Fibroblast of skin of right quadriceps (primary cell): ENCODE measurements at places on chromosomes 1 and 21.
A peak's percentile ranks its signal among the peaks of the same experiment; 100 is the strongest.

- DNase-seq, result peak; percentile 97
These were observed 896.3 kb downstream of the TTLL7 start for GRCh38 chr1:83102630-83103071.

GRCh38 chr1:156926175-156926574 lies 5.7 kb downstream of the LRRC71 start:
- peak; percentile 88 for DNase-seq

GRCh38 chr1:235841938-235842545 lies 24.7 kb downstream of the LYST start:
- DNase-seq, result no peak

- DNase-seq, result no peak
These were observed 4.7 kb upstream of the SPRR3 start for GRCh38 chr1:152996633-152997400.

DNA sequence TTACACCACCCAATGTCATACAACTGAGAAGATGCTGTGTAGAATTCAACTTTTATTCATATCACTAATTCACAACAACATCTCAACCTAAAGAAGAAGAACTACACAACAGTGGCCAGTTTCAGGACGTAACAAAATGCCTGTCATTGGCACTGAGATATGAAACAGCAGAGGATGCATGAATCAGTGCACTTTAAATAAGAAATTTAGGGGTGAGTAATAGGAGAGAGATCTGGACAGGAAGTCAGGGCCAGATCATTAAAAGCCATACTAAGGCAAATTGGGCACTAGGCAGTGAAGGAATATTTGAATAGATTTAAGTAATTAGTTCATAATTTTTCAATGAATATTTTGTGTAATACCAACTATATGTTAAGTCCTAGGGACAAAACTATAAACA lies 510.5 kb downstream of the PLPP3 start:
- peak; percentile 62 for DNase-seq

GRCh38 chr1:61055110-61055614 lies 27.2 kb upstream of the NFIA start:
- DNase-seq, result peak; percentile 37

DNA sequence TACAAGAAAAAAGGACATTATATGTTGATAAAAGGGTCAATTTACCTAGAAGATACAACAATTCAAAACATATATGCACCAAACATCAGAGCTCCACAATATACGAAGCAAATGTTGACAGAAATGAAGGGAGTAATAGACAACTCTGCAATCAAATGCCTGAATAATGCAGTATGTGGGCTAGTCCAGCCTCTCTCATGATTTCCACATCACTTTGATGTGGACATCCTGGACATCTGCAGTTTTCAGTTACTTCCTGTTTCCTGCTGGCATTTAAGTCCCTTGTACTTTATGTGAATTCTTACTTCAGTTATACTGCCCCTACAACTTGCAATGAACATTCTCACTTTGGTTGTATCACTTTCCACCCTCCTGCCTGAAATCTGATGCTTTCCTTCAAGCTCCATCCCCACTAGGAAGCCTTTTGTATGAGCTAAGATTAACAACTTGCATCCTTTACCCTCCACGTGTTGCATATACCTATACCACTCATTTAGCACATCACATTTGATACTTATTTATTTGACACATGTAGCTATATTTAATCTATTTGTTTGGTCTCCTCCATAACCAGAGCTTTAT lies 36.7 kb downstream of the DISC1 start:
- no peak for DNase-seq

DNA sequence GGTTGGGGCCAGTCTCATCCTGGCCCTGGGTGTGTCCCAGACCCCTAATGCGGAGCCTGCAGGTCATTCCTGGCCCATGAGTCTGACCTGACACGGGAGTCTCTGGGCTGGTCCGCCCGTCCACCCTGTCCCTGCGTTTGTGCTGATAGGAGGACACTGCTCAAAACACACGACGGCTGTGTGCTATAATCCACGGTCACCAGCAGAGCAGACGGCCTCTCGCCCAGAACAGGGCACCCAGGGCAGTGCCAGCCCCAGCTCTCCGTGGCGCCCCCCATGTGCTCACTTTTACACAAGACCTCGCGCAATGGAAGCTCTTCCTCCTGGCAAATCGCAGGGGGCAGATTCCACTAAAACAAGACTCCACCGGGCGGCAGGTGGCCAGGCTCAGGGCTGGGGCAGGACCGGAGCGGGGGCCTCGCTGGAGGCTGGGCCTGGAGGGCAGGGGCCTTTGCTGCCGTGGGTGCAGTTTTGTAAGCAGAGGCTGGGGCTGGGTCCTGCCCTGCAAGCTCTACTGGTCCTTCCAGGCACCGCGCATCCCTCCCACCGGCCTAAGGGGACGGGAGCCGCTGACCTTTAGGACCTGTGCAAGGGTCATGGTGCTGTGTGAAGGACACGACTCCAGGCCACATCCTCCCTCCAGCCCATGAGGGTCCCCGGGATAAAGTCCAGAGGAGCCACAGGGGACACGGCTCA lies 10.6 kb upstream of the SLC19A1 start:
- DNase-seq, result no peak

DNA sequence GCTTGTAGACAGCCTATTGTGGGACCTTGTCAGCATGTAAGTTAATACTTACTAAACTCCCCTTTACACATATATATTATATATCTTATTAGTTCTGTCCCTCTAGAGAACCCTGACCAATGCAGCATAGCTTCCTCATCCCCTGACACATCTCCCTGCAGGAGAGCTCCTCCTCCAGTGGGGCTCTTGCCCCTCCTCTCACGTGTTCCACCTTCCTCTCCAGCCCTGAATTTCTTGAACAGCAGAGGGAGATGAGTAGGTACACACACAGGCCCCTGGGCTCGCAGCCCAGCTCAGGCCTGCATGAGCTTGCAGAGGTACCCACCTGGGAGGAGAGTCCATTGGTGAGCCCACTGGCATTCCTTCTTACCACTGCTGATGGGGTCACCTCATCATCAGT lies 27.3 kb upstream of the GOLT1A start:
- no peak for DNase-seq

DNA sequence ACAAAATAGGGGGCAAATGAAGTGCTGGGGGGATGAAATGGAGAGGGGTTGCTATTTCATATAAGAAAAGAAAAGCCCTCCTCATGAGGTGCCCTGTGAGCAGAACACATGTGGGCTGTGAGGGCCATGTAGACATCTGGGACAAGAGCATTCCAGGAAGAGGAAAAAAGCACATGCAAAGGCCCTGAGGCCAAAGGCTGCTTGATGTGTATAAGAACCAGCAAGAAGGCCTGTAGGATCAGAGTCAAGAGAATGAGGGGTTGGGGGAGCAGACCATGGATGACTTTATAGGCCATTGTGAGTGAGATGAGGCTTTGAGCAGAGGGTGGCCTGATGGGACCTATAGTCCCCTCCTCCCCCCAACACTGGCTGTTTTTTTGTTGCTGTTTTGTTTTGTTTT lies 7.7 kb upstream of the RAB4A start:
- no peak for DNase-seq

- no peak for DNase-seq
These were observed 1.6 kb downstream of the POMGNT1 start for GRCh38 chr1:46196609-46197008.

DNA sequence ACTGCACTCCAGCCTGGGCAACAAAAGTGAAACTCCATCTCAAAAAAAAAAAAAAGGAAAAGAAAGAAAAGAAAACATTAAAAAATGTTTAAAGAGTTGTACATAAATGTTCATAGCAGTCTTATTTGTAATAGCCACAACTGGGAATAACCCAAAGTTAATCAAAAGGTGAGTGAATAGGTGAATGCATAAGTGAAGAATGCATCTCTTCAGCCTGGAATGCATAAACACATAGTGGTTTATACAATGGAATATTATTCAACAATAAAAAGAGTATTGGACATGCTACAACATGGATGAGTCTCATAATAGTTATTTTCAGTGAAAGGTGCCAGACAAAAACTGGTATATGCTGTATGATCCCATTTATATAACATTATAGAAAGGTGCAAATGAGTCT lies 18.1 kb downstream of the LDLRAD1 start:
- DNase-seq, result no peak

DNA sequence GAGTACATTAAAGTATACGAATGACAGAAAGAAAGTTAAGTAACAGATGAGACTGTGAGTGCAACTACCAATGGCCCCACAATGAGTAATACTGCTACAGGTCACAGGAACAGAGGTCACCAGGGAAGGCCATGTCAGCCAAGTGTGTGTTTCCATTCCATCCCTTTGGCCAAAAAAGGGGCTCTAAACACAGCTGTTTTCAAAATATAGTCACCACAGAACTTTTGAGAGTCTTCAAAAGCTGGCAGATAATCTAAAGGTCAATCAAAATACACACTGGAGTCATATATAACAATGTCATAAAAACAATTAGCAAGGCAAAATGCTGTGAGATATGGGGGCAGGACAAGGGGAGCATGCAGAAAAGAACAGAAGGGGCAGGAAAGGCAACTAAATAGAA lies 10.2 kb downstream of the USP24 start:
- no peak for DNase-seq

- peak; percentile 52 for DNase-seq
These were observed 30.5 kb downstream of the SIPA1L2 start for GRCh38 chr1:232599178-232600041.

DNA sequence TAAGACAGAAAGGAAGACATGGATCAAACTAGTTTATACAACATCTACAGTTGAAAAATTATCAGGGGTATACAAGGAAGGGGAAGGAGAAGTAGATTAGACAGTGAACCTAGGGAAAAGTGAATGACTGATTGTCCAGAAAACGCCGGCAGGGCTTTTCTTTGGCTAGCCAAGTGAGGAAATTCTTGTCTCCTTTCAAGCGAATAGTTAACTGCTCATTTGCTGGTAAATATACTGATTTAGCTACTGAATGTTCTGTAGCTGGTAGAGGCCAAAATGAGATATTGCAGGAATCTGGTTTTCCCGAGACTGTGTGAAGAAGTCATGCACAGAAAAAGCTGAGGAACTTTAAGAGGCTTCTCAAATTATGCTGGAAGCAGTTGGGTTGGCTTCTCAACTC lies 128.5 kb upstream of the ZNHIT6 start:
- no peak for DNase-seq

GRCh38 chr1:180062452-180062971 lies 92.2 kb upstream of the QSOX1 start:
- no peak for DNase-seq

DNA sequence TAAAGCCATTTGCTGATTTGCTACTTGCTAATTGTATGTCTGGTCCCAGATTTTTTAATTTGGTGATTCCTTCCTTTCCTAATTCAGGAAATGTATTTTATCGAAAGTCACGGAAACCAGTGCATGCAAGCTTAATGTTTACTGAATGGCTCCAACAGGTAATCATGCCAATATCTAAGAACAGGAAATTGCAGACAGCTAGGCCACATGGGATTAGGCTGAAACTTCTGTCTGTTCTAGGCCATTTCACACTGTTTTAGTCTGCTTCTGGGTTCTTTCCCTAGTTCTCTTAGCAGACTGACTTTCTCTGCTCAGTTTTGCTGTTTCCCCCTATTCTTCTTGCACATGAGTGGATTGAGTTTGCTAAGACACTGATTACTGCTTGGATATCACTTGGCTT lies 111.4 kb downstream of the NTNG1 start:
- DNase-seq, result no peak

DNA sequence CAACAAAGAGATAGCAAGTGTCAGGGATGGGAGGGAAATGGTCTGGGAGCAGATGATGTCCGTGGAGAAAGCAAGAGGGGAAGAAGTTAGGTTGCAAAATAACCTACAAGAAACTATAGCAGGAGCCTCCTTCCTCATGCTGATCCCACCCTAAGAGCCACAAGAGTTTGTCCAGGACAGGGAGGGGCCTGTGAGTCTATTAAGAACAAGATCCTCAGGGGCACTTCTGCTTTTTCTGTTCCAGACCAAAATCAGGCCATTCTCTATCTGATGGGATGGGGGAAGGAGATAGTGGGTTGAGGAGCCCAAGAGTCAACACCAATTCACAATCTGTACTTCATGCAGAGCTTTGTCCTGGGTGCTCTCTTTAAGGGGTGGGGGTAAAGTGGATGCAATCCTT lies 7.7 kb upstream of the ATP1A4 start:
- DNase-seq, result no peak

- peak; percentile 6 for DNase-seq
These were observed 63.6 kb downstream of the MYOM3 start for GRCh38 chr1:24048205-24048869.

- DNase-seq, result peak; percentile 82
These were observed 373.7 kb downstream of the SRGAP2C start for GRCh38 chr1:121558514-121558913.

- DNase-seq, result peak; percentile 66
These were observed 108.6 kb downstream of the CASZ1 start for GRCh38 chr1:10687782-10688408.

- DNase-seq, result no peak
These were observed 9.4 kb downstream of the CNR2 start for GRCh38 chr1:23903754-23904153.

GRCh38 chr1:234676103-234676594 lies 66.2 kb upstream of the IRF2BP2 start:
- DNase-seq, result peak; percentile 76

GRCh38 chr1:37878071-37878470 lies 18.7 kb upstream of the MTF1 start:
- no peak for DNase-seq

- DNase-seq, result no peak
These were observed 48.6 kb downstream of the ACOT7 start for GRCh38 chr1:6345009-6345408.
